ENCODE measurements at places on chromosomes 12 and 14.
A peak's percentile ranks its signal among the peaks of the same experiment; 100 is the strongest.

DNA sequence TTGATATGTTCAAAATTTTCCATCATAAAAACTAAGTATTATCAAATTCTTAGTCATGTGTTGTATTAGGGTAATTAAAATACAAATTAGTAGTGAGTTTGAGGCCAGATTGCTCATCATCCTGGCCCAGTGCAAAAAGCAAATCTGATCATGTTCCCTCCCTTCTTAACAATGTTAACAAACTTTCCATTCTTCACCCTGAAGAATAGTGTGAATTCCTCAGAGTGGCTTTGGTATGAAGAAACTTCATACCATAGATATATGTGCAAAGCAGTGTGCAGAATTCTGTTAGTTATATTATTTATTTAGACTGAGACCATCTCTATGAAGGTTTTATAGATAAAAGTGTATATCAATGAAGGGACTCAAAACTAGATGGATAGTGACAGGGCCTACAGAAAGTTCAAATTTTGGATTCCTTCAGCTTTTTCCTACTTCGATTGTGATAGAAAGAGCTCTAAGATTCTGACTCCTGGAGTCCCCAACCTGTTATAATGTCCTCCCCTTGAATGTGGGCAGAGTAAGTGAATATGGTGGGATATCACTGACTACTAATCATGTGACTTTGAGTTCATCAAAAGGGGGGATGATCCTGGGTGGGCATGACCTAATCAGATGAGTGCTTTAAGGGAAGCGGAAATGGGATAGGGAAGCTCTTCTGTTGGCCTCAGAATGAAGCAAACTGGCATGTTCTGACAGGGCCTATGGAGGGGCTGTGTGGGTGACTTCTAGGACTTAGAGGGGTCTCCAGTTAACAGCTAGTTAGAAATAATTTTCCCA, 271.4 kb downstream of the BTG1 start:
- no peak for DNase-seq

DNA sequence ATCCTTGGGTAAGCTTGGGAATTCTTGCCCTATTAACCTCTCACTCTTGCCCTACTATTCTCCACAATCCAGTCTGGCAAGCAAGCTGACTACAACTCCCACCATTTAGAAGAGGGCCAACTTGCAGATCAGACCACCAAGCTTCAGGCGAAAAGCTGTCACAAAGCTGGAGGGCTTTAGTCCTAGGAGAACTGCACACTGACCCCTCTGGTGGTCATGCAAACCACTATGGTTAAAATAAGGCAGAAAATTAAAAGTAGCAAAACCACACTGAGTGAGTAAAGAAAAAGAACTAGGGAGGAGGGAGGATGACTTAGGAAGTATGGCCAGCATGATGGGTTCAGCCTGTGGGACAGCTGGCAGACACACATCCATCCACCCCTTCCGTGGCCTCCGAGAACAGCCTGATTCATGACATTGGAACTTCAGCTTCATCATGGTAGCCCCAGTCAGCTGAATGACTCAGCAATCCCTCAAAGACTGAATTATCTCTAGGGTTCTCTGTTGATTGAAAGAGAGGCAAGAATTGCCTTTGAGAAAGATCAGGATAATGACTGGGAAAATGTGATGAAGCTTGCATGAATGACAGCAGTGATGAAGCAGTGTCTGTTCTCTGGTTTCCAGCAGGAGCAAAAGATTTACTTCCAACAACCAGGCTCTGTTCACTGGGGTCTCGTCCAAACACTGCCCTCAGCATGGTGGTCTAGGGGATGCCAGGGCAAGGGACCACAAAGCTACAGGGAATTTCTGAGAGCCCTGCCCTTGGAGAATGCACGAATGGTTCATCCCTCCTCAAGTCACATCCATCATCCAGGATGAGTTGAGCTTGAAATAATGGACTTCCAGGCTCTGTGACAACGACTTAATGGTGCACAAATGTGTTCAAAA, 24.4 kb downstream of the PITPNM2 start:
- DNase-seq: peak; percentile 97

DNA sequence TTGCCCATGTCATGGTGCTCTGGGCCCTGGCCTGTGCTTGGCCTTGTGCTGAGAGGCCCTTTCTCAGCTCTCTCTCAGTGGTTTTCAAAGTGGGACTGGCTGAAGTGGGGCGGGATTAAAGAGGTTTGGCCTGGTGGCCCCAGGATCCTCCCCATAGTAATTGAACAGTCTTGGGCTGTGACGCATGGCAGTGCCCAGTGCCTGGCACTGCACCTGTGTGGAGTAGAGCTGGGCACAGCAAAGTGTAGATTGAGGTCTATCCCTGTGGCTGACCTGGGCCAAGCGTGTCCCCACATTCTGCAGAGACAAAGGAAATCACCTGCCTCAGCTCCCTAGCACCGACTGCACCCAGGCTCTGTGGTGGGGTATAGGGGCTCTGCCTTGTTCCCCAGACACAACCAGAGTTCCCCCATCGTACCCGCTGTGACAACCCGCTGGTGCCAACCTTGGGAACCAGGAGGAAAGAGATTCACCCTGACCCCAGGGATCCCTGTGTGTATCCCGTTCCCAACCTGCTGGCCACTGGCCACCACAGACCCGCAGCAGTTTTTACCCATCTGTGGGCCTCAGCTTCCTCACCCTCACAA, 9.9 kb upstream of the CYP46A1 start:
- no peak for DNase-seq

GRCh38 chr14:20219033-20219432, 4.5 kb upstream of the OR11H6 start:
- peak; percentile 12 for DNase-seq

DNA sequence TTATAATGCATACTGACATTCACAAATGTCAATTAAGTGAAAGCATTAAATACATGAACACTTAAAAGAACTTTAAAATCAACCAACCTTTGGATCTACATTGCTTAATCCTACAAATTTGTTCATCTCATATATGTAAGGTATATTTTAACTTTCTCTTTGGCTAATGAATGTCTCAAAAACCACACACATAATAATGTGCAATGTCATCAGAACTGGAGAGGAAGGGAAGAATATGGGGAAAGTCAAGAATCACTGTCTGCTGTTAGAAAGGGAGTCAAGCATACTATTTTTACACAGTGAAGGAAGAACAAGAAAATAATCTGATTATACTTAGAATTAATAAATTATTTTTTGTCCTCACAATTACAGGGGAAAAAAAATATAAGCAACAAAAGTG, 4.9 kb downstream of the GMFB start:
- DNase-seq: no peak

- DNase-seq: no peak
Observed at GRCh38 chr12:52170827-52171226, 21.0 kb downstream of the KRT80 start.

- no peak for DNase-seq
Observed at GRCh38 chr12:13539051-13539450, 342.5 kb downstream of the EMP1 start.

DNA sequence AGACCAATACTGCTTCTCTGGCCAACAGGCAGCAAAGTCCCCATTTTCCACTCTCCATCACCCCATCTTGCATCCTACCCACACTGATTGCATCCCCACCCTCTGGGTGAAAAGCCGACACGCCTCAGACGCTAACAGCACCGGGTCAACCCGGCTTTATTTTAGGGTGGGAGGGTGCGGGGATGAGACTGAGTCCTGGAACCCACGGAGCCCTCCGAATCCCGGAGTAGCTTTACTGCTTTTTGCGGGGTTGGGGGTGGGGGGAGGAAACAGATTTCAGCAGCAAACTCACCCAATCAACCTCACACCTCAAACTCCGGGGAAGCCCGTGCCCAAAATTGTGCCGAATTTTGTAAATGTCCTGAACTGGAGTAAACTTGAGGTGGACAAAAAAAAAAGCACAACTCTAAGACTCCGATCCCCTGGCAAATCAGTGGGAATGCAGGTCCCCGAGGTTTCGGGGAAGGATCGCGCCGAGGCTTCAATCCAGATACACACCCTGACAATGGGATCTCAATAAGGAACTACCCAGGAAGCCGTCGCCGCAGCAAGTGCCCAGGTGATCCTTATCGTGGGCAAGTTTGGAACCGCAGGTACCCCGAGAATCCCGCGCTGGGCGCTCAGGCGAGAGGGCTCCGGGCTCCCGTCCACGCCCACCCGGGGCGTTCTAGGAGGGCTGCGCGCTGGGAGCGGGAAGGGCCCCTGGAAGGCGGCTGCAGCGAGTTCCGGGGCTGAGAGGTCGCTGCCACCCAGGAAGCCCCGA, 1.1 kb downstream of the GCH1 start:
- peak; percentile 58 for DNase-seq

DNA sequence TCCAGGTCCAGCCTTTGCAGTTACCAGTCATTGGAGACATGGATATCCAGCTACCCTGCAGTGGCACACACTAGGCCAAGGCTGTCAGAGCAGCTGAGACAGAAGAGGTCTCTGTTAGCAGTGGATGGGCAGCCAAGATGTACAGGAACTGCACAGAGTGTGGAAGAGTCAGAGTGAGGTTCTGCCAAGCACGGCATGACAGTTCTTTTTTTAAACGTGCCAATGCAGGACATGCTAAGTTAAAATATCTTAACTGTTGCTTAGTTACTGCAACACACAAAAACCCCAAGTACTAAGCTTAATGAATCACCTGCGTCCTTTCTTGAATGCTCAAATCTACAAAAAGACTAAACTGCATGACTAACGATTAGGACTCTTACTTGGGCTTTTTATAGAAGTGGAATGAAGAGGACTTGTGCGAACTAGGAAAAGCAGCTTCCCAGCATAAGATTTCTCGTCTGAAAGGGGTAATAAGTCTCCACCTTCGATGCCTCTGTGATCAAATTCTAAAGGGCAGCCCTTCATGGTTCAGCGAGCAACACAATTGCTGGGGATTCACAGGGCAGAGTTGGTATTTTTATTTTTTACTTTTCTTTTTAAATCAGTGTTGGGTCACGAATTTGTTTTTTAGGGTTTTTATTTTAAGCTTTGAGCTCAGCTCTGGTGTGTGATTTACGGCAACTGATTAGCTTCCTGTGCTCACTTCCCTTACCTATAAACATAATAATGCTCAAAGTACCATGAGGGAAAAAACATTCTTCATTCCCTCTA, 20.6 kb downstream of the MAPK1IP1L start:
- DNase-seq: peak; percentile 75

DNA sequence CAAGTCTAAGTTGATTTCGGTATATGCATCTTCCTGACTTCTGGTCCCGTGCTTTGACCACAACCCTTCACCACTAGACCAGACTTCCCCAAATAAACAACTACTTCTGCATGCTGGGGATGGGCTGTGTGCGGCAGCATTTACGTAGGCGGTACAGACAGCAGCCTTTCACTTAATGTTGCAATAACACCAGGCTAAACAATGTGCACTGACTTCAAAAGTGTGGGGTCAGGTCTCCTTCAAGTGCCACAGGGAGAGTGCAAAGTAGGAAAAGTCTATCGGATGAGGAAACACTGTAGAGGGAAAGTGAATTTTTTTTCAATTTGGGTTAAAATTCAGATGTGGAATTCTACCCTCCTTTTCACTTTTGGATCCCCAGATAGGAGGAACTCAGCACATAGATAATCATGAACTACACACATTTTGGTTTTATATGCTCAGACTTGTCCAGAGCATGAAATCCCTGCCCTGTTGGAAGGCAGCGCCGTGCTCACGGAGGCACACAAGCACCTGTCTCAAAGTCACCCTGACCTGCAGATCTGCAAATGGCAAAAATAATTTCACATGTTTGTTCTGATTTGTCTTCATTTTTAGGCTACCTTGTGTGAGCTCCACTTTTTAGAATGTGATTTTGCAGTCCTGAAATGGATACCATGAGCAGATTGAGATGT, 3.6 kb upstream of the FOS start:
- no peak for DNase-seq

GRCh38 chr12:104423809-104424208, 32.9 kb upstream of the CHST11 start:
- no peak for DNase-seq

DNA sequence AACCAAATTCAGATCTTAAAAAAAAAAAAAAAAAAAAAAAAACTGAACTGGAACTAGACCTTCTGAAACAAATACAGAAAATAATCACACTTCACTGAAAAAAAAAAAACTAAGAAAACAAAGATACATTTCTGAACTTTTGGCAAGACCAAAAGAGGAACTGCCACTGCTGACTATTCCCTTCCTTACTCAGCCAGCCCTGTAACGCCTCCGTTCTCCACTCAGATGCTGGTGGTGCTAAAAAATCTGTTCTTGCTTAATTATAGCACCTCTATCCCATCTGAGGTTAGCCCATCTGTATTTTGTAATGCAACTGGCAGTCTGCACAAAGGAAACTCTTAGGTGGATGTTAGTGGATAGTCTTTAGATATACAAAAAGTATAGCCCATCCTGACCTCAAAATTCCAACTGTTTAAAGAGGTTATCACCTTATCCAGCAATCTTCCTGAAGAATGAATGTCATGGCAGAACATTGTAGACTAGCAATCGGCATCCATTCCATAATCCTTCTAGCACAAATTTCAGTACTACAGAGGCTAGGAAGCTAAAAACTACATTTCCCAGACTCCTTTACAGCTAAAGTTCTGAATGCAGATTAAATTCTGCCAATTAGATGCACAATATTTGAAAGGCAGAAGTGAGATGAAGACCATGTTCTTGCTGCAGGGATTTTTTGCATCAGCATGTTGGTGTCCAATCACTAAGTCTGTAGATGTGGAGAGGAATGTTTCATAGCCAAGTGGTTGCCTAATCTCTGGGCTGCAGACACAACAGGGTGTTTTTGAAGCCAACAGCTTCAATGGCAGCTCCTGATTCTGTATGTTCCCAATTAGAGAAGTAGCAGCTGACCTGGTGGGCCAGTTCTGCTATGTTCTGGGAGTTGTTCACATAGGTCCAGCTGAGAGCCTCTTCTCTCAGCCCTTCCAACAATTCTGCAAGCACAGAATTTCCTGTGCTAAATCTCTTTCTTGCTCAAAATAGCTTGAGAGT, 5.7 kb downstream of the MAP3K9 start:
- DNase-seq: no peak

DNA sequence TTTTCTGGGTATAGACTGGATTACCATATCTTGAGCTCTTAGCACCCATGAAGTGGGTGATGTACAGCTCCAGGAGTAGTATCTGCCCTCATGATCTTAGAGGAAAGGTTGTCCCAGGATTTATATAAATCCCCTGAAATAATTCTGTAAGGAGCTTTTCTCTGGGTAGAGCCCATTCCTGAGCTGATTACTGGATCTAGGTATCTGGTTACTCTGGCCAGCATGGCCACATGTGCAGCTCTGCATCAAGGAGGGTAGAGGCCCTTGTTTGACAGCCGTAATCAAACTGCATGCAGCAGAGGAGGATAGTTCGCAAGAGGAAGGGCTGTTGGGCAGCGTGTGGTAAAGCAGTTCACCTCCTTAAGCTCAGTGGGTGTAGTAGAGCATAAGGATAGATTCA, 8.5 kb downstream of the COX14 start:
- no peak for DNase-seq

GRCh38 chr14:58549105-58549757, 88.5 kb upstream of the DACT1 start:
- no peak for DNase-seq

DNA sequence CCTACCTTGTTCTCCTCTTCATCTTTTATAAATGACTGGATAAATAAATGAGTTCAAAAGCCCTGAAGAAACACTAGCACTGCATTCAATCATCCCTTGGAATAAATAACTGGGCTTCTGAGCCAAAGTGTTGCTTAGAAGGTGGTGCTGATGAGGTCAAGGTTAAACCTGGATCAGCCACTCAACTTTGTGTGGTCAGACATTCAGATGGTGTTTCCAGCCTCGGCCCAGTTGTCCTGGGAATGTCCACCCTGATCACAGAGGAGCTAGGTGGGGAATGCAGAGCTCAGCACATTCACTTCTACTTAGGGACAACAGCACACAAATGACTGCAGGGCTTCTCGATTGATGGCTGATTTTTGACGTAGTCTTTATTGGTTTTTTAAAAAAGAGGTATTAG, 88.7 kb downstream of the SLC8A3 start:
- no peak for DNase-seq

- DNase-seq: no peak
Observed at GRCh38 chr12:31759632-31760459, 31.0 kb upstream of the AMN1 start.
